Right lung (tissue), 10 donors: ENCODE measurements at places on chromosomes 12 and 14. TPM values are rescaled to one million over a fixed set of nuclear protein-coding genes. Genes with fewer than 3 reads are reported as not detected.

Gene MLEC
- polyA plus RNA-seq, result 188 TPM

Gene KCNA5
- 1.4 TPM for polyA plus RNA-seq

Gene CLEC4E
- 0.84 TPM for polyA plus RNA-seq

Gene TESPA1
- 1.0 TPM for polyA plus RNA-seq

DNA sequence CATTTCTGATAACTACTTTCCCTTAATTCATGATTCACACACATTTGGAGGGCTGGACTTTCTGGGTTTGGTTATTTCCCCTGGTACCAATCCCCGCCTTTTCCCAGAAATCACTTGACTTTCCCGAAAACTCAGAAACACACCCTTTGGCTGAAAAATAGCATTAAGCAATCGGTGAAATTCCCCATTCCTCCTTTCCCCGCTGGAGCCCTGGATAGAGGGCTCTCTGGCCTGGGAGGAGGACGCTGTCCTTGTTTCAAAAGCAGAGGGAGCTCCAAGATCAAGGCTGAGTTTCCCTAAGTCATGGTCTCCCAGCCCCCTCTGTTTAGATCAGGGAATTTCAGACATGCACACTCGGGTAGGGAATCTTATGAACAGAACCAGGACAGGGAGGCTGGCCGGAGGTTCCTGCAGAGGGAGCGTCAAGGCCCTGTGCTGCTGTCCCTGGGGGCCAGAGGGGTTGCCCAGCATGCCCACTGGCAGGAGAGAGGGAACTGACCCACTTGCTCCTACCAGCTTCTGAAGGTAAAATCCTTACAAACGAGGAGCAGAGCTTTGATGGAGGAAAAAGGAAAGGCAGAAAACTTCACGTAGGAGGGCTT is at the start of gene C1S:
C1S (plus strand) TSS at position 366 of the 602 bp plus-strand sequence. CDS start 1,195 bp downstream, outside the sequence.
- DNase-seq, result peak; percentile 87

- DNase-seq, result no peak
Measured at GRCh38 chr14:93017898-93018297, 94.9 kb downstream of the CHGA start.

Gene AMN
- 1.0 TPM for polyA plus RNA-seq

- DNase-seq, result no peak
Measured at GRCh38 chr14:95048771-95049312, 108.5 kb downstream of the DICER1 start.

Gene C1QL4
- polyA plus RNA-seq, result 0.06 TPM

Gene KRT83
- polyA plus RNA-seq, result not detected

DNA sequence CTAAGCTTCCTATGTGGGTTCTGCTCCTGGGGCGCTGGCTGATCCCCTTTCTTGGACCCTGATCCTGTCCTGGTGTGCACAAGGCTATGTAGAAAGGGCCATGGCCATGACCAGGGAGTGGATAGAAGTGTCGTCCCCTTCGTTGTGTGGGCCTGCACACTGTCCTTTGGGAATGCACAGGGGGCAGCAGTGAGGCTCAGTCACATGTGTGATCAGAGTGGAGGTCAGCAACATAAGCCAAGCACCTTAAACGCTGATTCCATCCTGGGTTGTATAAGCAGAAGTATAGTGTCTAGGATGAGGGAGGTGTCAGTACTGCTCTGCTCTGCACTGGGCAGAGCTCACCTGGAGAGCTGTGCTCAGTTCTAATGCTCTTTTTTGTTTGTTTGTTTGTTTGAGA is 48.4 kb downstream of the ESRRB start:
- DNase-seq, result no peak
